ENCODE measurements at places on chromosomes 6 and 20.

DNA sequence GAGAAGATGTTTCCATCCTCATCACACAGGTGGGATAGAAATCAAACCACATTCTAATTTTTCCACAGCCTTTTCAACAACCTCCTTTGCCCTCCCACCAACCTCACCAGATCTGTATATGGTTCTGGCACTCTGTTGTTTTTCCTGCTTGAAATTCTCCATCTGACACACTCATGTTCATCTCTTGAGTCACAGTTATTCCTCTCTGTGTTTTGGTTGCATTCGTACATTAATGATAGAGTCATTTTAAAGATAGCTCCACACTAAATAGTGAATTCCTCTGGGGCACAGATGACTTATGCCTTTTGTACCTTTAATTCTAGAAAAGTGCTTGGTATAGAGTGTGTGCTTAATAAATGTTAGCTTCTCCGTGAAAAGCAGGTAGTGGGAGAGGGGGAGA is 1.4 kb upstream of the GCLC start:
- DNase-seq: no peak

DNA sequence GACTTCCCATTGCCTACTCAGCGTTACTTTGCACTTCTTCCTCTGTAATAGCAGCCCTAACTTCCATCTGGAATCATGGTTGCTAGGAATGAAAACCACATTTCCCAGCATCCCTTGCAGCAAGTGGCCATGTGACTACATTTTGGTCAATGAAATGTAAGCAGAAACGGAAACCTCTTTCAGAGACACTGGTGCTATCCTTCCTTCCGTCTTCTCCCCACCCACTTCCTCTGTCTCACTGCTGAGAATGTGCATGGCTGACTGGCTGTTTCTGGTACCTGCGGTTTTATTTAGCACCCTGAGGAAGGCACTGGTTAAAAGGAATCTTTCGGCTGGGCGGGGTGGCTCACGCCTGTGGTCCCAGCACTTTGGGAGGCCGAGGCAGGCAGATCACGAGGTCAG is 107.4 kb downstream of the SCML4 start:
- DNase-seq: peak; percentile 12

- DNase-seq: no peak
Observed at GRCh38 chr6:34110610-34111009, 35.3 kb downstream of the GRM4 start.

DNA sequence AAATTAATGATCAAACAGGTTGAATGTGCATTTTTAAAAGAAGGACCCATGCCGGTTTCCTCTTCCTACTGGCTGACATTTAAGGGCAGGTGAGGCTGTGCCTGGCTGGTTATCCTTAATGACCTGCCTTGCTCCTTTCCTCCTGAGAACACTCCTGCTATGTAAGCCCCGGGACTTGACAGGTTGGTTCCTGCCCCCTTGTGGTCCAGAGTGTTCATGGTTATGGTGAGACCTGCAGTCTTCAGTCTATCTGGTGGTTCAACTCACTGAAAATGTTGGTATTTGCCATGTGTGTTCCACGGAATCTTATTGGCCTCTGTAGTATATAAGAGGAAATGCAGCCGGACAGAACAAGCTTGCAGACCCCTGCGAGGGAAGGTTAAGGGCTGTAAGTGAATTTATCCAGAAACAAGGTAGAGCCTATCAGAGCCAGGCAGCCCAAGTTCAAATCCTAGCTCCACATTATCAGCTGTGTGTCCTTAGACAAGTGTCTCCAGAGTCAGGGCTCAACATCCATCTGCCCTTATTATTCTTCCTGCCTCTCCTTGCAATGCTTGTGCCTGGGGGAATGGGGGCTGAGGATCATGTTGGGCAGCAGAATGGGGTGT is 5.2 kb upstream of the BPIFA3 start:
- peak; percentile 84 for DNase-seq

- peak; percentile 85 for DNase-seq
Observed at GRCh38 chr20:38260378-38261053, at the start of gene KIAA1755. Gene KIAA1755 (minus strand): TSS chr20:38260735. CDS start chr20:38260500, 235 bp downstream.

- no peak for DNase-seq
Observed at GRCh38 chr20:8305449-8305978, 173.4 kb downstream of the PLCB1 start.

DNA sequence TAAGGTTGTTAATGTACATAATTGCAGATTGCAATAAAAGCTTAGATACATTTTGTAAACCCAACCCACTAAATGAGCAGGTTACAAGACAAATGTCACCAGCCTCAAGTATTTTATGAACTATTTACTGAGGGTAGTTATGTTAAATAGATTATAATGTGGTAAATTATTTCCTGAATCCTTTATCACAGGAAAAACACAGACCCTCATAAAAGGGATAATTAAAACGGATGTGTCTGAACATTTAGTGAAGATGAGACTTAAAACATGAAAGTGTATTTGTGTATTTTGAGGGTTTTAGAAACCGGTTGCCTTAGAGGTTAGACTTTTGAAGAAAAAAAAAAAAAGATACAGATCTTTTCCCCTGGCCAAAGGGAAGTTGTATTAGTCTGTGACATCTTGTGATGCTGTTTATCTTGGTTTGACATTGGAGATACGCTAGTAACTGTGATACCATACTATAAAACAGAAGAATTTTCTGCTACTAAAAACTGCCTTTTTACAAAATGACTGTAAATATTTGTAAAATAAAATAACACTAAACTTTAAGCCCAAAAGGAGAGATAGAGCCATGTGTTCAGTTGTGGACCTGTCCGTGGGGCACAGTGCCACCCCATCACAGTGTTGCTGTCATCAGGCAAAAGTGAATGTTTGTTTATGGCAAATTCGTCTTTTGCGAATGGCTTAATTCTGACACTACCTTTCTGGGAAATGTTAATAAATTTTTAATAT is 9.7 kb downstream of the DYNLT1 start:
- no peak for DNase-seq

DNA sequence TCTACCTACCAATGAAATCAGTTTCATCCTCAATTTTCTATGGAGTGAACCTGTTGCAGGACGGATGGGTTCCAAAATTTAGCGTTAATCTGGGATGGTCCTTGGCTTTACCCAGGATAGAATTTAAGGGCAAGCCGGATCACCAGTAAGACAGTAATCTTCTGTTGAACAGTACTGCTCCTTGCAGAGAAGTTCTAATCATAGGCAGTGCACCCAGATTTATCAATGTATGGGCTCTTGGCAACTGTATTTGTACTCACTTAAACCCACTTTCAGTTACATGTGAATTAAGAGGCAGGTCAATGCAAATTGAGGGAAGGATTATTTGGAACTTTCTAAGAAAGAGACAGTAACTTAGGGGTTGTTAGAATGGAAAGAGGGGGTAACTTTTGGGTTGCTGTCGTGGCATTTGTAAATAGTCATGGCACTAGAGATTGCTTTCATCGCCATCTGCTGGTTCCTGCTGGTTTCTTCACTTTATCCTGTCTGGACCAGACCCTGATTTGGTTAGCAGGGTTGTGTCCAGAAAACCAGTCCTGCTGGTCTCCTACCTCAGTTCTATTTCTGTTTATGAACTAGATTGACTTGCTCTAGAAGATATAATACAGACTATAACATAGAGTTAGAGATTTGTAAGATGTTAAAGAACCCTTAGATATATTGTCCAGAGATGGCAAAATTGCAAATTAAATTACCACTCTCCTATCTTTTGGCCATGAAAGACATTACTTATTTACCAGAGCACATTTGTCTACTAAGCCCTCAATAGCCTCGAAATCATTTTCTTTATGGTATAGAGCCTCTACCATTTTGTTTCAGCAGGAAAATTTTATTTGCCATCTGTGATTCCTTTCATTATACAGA is 646.3 kb downstream of the UTRN start:
- no peak for DNase-seq

- DNase-seq: no peak
Observed at GRCh38 chr6:100810015-100810414, 71.1 kb downstream of the ASCC3 start.

GRCh38 chr20:60034231-60035110 is 76.2 kb downstream of the CDH26 start:
- DNase-seq: no peak
